ENCODE measurements at places on chromosomes 1 and 21.

- DNase-seq: no peak
Measured at GRCh38 chr1:70387507-70387906, 23.6 kb upstream of the CTH start.

- no peak for DNase-seq
Measured at GRCh38 chr1:29320156-29320940, 84.0 kb downstream of the PTPRU start.

DNA sequence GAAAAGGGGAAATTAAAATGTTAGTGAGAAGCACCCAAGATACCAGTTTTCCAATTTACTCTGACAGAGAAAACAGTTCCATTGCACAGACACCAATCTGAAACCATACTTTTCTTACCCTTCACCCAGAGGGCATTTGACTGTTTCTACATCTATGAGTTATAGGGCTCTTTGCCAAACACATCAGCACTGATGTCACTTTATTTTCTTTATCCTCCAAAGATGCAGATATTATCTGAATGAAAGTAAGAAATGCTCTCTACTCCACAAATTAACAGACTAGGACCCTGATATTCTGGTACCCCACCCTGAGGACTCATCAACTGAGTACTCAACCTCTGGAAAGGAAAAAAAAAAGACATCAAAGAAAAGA is 24.2 kb upstream of the PEX19 start:
- no peak for DNase-seq

DNA sequence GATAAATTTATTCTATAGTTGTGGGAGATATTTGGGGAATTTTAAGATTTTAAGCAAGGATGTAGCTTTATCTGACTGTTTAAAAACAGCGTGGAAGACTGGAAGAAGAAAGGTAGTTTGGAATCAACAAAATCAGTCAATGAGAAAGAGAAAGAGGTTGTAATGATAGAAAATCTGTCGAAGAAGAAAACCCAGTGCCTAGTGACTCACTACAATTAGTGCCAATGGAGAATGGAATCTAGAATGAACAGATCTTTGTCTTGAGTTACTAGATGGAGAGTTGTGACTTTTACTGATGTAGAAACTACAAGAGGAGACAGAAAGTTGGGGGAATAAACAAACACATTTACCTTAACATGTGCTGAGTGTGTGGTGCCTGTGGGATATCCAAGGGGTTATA is 577.8 kb upstream of the NR5A2 start:
- no peak for DNase-seq

DNA sequence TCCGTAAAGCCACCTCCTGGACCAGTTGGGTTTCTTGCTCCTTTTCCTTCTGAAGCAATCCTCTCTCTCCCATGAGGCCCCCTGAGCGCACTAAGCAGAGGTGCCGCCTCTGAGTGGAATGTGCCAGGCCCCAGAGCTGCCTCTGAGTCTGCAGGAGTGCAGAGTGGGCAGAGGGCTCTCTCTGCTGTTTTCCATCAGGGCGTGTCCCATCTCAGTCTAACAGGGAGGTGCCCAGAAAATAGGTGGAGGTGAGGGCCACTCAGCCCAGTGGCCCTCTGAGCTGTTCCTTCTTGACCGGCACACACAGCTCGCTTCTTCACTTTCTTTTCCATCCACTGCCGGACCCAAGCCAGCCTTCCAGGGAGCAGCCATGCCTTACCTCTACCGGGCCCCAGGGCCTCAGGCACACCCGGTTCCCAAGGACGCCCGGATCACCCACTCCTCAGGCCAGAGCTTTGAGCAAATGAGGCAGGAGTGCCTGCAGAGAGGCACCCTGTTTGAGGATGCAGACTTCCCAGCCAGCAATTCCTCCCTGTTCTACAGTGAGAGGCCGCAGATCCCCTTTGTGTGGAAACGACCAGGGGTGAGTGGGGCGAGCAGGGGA is at the start of gene CAPN9:
Gene CAPN9 (plus strand): TSS at position 262 of the 604 bp plus-strand sequence. CDS start 109 bp downstream, at position 371.
- DNase-seq: no peak

GRCh38 chr1:17440074-17440826 is 773 bp upstream of the RCC2 start:
- DNase-seq: no peak

- no peak for DNase-seq
Measured at GRCh38 chr1:201848230-201848629, 19.3 kb downstream of the IPO9 start.

GRCh38 chr1:223837687-223838086 is 8.1 kb downstream of the TP53BP2 start:
- DNase-seq: no peak

- no peak for DNase-seq
Measured at GRCh38 chr1:8047686-8048445, 21.8 kb upstream of the ERRFI1 start.

- no peak for DNase-seq
Measured at GRCh38 chr1:248918131-248918530, 12.1 kb downstream of the PGBD2 start.

GRCh38 chr21:34509151-34509550 is 2.9 kb downstream of the KCNE1 start:
- DNase-seq: no peak

DNA sequence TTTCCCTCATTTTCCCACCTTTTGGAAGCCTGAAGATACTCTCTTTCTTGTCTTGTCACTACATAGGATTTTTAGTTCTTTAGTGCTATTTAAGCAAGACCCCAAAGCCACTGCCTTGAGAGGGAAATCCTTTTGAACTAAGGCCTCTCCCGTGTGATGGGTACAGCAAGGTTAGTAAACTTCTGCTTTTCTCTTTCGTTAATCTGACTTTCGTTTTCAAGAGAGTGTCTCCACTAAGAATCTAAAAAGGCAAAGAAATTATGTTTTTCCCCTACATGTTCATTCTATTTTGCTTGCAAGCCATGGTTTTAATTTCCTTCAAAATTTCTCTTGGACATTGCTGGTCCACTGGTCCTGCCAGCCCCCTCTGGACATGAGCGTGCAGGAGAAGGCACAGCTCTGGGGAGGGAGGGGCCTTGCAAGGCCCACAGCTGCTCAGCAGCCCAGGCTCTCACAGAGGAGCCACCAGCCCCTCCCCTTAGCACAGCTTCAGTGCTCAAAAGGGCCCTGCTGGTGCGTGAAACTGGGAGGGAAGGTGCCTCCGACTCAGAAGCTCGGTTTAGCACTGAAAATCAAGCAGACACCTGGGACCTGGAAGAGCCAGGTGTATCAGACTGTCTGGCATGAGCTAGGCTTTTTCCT is 210.9 kb upstream of the GALNT2 start:
- no peak for DNase-seq

- no peak for DNase-seq
Measured at GRCh38 chr1:178488393-178488792, 8.4 kb downstream of the CLEC20A start.

DNA sequence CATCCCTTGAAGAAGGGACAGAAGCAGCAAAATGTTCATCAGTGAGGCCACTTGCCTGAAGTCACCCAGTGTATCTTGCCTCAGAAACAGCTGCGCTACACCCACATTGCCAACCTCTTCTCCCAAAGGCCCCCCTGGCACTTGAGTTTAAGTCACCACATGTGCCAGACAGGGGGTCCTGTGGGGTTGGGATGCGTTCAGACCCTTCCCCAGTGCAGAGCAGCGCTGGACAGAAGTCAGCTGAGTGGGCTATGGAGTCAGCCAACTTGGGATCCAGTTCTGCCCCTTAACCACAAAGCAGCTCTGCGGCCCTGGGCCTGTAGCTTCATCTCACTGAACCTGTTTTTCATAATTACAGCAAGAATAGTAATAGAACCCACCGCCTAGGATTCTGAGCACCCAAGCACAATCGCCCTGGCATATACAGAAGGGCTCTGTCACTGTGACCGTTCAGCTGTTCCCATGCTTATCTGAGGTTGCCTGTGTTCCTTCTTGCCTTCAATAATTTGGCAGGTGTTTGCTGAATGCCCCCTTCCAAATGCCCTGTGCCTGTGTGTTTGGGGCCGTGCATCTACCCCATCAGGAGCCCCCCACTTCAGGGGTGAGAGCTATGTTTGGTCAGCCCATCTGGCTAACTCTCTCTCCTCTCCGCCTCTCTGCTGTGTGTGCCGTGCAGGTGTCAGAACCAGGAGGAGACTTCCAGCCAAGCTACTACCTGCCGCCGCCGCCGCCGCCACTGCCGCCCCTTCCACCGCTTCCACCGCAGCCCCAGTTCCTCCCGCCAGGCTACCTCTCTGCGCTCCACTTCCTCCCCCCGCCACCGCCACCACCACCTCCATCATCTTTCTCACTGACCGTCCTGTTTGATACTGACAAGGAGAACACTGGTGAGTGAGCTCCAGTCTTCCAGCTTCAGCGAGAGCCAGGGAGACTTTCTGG is 5.0 kb downstream of the DMRTB1 start:
- DNase-seq: no peak

GRCh38 chr1:58948671-58949070 is 164.8 kb upstream of the JUN start:
- no peak for DNase-seq
